Stimulated activated CD8-positive, alpha-beta memory T cell treated with anti-CD3 and anti-CD28 coated beads, Interleukin-15, amount 100 ng/mL, for 24 hours (primary cell): ENCODE measurements at places on chromosomes 2 and 18.

DNA sequence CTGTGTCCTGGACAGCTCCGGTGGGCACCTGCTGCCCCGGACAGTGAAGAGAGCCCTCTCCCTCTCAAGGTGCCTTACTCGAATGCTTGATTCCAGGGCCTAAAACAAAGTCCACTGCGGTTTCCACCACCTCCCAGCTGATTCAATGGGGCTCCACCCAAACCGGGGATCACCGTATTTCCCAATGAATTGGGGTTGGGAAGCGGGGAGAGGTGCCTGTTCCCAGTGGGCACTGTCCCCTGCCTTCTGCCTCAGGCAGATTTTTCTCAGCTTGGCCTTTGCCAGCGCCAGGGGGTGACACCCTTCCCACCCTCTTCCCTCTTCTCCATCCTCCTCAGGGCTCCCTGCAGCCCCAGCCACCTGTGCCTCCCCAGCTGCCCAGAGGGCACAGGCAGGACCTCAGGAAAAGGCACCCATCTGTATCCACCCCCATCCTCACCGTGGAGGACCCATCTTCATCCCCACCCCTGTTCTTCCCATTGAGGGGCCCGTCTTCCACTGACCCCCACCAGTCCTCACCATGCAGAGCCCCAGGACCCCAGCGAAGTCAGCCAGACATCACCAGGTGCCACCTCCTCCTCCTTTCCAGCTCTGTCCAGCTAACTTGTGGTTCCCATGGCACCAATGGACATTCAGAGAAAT is 66.7 kb upstream of the HPCAL1 start:
- DNase-seq = no peak

DNA sequence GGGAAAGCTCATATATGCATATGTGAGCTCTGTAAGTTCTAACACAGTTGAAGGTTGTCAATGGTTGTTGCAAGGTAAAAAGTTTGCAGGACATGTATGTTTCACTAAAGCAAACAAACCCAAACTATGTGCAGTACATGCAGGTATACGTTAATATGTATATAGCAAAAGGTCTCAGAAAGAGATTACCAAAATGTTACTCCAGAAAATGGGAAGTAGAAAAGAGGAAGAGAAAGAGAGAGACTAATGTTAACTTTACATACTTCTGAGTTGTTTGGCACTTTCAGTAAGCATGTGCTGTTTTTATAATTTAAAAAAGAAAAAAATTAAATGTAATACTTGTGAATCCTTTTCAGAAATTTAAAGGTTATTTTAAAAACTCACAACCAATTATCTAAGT is 32.8 kb upstream of the PEX13 start:
- no peak for DNase-seq

- no peak for DNase-seq
Measured at GRCh38 chr2:235903782-235904584, 264.2 kb downstream of the GBX2 start.

DNA sequence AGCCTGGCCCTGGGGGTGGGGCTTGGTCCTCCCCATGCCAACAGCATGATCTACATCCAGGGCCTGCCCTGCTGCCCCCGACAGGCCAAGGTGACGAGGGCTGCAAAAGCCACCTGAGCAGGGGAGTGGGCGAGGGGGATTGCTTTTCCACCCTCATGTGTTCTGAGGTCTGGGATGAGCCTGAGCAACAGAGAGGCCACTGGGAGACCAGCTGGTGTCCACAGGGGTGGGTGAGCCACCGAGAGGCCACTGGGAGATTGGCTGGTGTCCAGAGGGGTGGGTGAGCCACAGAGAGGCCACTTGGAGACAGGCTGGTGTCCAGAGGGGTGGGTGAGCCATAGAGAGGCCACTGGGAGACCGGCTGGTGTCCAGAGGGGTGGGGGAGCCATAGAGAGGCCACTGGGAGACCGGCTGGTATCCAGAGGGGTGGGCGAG is 147.4 kb upstream of the GPC1 start:
- DNase-seq = no peak

DNA sequence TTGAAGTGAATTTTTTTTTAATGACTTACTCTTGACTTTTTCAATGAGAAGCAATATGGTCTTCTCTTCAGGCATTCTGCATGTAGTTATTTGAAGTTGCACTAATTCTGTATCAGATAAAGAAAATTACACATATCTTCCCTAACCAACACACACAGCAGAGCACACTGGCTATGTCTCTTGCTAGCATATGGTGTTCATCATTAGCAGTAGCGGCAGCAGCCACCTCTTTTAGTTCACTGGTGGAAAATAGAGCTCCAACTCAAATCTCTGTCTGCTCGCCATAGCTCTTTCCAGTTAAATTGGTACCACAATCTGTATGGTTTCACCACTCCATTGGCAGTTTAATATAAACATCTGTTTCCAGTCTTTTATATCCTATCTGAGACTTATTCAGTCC is 278.1 kb upstream of the ZEB2 start:
- no peak for DNase-seq

DNA sequence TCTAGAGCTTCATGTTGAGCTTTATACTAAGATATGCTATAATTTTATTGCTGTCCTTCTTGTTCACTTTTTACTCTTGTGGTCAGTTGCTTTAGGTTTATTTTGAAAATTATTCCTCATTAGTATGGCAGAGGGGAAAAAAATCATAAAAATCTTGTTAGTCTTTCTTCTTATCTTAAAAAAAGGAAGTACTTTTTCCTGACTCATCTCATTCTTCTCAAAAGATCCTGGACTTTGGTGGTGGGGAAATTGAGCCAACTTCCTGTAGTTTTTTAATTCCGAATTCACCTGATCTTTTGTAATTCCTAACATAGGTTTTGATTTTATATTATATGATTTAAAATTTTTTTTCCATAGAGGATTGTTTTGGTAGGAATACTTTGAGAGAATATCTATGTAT is 3.8 kb downstream of the SLC4A1AP start:
- DNase-seq = no peak

GRCh38 chr2:124426122-124426521 is 401.0 kb downstream of the CNTNAP5 start:
- DNase-seq = no peak
